ENCODE measurements at places on chromosomes 2 and 18. TPM values are rescaled to one million over a fixed set of nuclear protein-coding genes. Genes with fewer than 3 reads are reported as not detected.

Gene RAPGEF4
- total RNA-seq = 23.8 TPM

Gene EGR4
- under 0.01 TPM for total RNA-seq

Gene NGEF
- under 0.01 TPM for total RNA-seq

Gene CNDP1
- total RNA-seq = not detected

Gene E2F6
- total RNA-seq = 14.5 TPM

Gene FSHR
- not detected for total RNA-seq

Gene EML6
- total RNA-seq = 0.76 TPM

Gene DUSP2
- total RNA-seq = 1.2 TPM

Gene GLI2
- total RNA-seq = 0.09 TPM

Gene ACKR3
- total RNA-seq = 6.4 TPM

Gene OTOS
- not detected for total RNA-seq

Gene CHRNG
- not detected for total RNA-seq

Gene NMS
- not detected for total RNA-seq

Gene DUSP19
- 4.4 TPM for total RNA-seq

All from dermis lymphatic vessel endothelial cell (primary cell).